ENCODE measurements at places on chromosomes 6 and 20. TPM values are rescaled to one million over a fixed set of nuclear protein-coding genes. Genes with fewer than 3 reads are reported as not detected.
A peak's percentile ranks its signal among the peaks of the same experiment; 100 is the strongest.

CST4 gene
- not detected for total RNA-seq

SMIM29 gene
- 41.4 TPM for total RNA-seq

SNAI1 gene
- 0.21 TPM for total RNA-seq

SIRPB1 gene
- total RNA-seq: 6.0 TPM

SS18L1 gene
- 23.0 TPM for total RNA-seq

COL12A1 gene
- total RNA-seq: not detected

C20orf141 gene
- total RNA-seq: not detected

DNA sequence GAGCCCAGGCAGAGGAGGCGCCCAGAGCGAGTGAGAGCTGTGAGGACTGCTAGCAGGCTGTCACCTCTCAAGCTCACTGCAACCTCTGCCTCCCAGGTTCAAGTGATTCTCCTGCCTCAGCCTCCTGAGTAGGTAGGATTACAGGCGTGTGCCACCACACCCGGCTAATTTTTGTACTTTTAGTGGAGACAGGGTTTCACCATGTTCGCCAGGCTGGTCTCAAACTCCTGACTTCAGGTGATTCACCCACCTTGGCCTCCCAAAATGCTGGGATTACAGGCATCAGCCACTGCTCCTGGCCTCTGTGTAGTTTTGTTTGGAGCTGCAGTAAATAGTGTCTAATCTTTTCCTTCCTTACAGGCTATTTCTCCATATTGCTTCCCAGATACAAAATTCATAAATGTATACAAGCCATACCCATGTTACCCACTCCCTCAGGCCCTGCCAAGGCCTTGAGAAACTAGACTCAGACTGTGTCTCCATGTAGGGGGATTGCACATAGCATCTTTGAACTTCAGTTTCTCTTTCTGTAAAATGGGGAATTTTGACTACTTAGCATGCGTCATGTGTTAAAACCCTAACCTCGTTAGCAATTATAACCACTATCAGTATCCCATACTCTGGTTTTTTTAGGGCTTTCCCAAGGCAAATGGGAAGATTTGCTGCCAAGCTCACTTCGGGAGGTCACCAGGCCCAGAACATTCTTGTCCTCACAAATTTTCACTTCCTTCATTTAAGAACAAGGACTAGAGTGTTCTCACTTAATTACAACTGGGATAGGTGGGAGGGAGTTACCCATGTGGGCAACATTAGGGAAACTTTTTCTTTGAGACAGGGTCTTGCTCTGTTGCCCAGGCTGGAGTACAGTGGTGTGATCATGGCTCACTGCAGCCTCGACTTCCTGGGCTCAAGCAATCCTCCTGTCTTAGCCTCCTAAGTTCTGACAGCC lies 67.3 kb upstream of the DDR1 start:
- peaks cover 72% of the 10 kb centered on the region for H3K4me1 ChIP-seq
- peaks cover 24% of the 10 kb centered on the region for H3K36me3 ChIP-seq
- no peak for DNase-seq
- H3K27me3 ChIP-seq: no peaks in the 10 kb centered on the region

DNA sequence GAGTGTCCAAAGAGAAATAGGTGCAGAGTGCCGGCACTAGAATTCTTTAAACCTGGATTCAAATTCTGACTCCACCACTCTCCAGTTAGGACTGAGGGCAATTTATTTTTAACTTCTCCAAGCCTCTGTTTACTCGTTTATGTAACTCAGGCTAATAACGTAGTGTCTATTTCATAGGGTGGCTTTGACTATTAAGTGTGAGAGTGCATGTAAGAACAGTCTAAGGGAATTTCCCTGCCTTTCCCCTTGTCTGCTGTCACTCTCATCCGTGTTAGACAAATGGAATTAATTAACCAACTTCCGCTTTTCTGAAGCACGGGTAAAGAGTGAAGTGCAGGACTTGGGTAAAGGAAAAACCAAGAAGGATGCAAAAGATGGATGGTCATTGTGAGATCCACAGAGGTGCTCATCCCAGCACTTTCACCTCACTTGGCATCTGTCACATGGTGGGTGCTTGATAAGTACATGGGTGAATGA lies 4.1 kb upstream of the ZKSCAN8 start:
- H3K27me3 ChIP-seq: no peaks in the 10 kb centered on the region
- peak overlapping the region; percentile 91 for H3K4me3 ChIP-seq
- peak overlapping the region; percentile 94 for H3K27ac ChIP-seq

DNA sequence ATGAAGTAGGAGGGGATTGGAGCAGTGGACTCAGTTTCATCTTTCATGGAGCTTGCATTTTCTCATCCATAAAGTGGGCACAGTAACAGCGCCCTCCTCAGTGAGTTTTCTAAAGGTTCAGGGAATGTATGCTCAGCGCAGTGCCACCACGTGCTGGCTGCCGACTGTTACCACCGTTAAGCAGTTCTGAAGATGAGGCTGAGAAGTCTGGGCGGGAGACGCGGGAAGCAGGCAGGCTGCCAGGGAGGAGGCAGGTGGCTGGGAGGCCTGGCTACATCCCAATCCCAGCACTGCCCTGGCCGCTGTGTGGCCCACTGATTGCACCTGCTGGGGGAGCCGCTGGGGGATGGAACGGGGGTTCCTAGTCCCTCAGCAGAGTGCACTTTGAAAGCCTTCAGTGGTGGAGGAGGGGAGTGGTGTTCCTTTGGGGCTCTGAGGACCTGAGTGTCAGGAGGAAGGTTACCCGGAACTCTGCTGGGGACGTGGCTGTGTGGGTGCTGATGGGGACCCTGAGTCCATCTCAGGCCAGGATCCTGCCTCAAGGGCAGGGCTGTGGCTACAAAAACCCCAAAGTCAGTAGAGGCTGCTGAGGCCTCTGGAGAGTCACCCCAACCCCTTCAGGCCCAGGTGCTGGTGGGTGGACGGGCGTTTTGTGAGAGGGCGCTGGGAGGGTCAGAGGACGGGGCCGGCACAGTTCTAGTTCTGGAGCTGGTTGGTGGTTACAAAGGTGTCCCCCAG lies 28.0 kb upstream of the PHACTR3 start:
- H3K27ac ChIP-seq: no peak overlapping the region
- H3K36me3 ChIP-seq: no peaks in the 10 kb centered on the region
- H3K4me1 ChIP-seq: no peaks in the 10 kb centered on the region
- H3K27me3 ChIP-seq: peaks cover 43% of the 10 kb centered on the region
- H3K4me3 ChIP-seq: no peak overlapping the region

DNA sequence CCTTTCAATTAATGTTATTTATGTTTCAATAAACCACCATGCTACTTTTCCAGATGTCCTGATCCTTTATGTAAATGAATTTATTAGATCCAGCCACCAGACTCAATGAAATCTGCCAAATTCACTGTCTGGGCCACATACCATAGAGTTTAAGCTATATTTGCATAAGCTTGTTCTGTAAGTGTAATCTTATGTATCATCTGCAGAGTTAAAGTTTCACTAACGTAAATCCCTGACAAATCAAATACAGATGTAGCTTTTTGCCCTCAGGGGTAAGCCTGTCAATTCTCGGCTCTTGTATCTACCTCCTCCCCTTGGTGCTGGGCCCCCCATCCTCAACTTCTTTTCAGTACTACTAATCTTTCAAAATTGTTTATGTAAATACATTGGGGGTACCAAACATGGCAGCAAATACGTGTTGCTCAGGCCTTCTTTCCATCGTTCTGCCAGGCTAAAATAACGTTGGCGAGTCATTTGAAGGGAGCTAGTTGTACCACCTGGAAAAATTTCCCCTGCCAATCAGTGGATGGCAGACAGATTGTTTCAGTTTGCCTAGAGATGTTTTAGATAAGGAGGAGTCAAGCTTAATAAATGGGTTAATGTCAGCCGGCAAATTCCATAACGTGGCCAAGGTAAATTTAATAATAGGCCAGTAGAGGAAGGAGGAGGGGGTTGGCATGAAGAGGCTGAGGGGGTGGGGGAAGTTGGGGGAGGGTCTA lies 79.6 kb downstream of the RPS12 start:
- DNase-seq: no peak
- H3K36me3 ChIP-seq: no peaks in the 10 kb centered on the region
- H3K4me1 ChIP-seq: no peaks in the 10 kb centered on the region

DNA sequence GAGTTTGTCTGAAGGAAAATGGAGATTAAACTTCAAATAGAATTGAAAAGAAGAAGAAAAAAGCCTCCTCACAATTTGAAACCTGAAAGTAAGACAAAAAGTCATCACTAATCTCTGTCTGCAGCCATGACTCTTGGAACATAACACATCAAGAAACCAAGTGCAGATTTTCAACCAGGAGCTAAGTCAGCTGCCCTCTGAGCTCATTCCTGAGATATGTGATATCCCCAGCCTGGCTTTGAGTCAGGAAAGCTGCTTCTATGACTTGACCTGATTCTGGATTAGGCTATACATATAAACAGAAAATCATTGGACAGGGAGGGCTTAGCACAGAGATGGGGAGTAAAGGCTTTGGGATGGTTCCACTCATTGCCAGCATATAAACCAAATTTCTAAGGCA lies 891.4 kb downstream of the TFAP2A start:
- no peak overlapping the region for H3K27ac ChIP-seq
- no peaks in the 10 kb centered on the region for H3K4me1 ChIP-seq
- DNase-seq: no peak
- no peaks in the 10 kb centered on the region for H3K27me3 ChIP-seq
- no peak overlapping the region for H3K4me3 ChIP-seq
- no peaks in the 10 kb centered on the region for H3K36me3 ChIP-seq

DNA sequence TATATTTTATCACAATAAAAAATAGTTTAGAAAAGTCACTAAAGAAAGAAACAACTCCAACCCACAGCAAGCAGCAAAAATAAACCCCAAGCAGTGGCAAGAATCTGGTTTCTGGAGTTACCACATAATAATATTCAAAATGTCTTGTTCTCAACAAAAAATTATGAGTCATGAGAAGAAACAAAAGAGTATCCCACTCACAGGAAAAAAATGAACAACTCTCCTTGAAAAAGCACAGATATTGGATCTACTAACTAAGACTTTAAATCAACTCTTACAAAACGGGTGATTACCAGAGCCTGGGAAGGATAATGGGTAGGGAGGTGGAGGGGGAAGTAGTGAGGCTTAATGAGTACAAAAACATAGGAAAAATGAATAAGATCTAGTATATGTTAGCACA lies 425.6 kb downstream of the PLCB1 start:
- no peak for DNase-seq
- H3K4me1 ChIP-seq: no peaks in the 10 kb centered on the region
- no peak overlapping the region for H3K4me3 ChIP-seq

- DNase-seq: no peak
- H3K4me3 ChIP-seq: no peak overlapping the region
- no peaks in the 10 kb centered on the region for H3K4me1 ChIP-seq
- H3K27me3 ChIP-seq: no peaks in the 10 kb centered on the region
- no peaks in the 10 kb centered on the region for H3K36me3 ChIP-seq
These were observed 57.6 kb downstream of the DAAM2 start for GRCh38 chr6:39849764-39850163.

DNA sequence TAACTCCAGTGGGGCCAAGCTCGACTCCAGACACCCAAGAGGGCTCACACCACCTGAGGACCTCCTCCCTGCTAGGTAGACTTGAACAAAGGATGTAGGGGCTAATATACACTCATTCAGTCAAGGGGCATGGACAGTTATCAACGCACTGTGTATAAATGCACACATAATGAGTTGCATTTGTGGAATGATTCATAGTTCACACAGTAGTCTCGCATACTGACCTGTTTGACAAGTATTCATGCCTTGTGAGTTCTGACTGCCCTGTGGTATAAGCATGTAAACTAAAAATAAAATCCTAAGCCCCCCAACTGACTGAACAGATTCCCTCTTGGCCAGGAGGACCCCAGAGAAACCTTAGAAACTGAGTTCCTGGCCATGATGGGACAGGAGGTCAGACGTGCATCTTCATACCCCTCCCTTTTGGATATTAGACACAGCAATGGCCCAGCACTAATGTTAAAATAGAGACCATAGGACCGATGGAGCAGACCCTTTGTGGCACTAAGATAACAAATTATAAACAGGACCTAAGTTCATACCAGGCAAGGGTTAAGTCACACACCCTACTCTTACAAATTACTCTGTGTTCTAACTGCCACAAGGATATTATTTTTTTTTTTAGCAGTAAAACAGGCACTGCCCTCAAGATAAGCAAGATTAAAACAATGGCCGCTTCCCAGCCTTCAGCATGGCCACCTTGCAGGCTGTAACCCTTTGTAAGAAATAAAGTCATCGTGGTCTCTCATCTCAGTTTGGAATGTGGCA lies 124.4 kb downstream of the TTLL2 start:
- no peaks in the 10 kb centered on the region for H3K27me3 ChIP-seq
- H3K27ac ChIP-seq: no peak overlapping the region
- no peaks in the 10 kb centered on the region for H3K36me3 ChIP-seq
- no peak overlapping the region for H3K4me3 ChIP-seq
- no peak for DNase-seq
- H3K4me1 ChIP-seq: no peaks in the 10 kb centered on the region

DNA sequence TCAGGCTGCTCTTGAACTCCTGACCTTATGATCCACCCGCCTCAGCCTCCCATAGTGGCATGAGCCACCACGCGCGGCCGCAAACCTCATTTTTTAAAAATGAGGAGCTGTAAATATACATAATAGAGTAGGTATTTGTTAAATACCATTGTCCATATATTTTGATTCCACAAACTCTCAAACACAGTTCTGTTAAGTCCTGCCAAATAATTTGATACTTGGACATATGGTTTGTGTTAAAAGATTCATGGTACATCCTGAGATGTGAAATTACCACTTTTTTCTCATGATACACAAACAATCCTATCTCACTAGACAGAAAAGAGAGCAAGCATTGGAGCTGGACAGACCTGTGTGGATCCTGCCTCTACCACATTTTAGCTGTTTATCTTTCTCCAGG lies 334.1 kb upstream of the KCNQ5 start:
- no peak overlapping the region for H3K4me3 ChIP-seq
- H3K27me3 ChIP-seq: no peaks in the 10 kb centered on the region
- no peaks in the 10 kb centered on the region for H3K4me1 ChIP-seq
- no peak overlapping the region for H3K27ac ChIP-seq
- no peaks in the 10 kb centered on the region for H3K36me3 ChIP-seq

DNA sequence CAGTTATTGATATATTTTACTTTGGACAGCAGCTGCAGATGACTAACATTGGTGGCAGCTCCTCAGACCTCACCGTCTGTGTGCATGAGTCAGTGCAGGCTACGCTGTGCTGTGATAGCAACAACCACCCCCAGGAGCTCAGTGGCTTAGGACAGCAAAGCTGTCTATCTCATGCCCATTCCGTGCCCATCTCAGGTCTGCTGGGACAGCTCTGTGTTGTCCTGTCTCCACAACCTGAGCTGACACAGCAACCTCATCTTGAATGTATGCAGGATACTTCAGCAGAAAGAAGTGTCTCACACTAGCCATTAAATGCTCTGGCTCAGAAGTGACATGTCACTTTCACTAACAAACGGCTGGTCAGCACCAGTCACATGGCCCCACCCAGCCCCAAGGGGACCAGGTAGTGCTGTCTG lies 47.7 kb downstream of the BANF2 start:
- H3K36me3 ChIP-seq: no peaks in the 10 kb centered on the region
- peaks cover 9% of the 10 kb centered on the region for H3K27me3 ChIP-seq
- no peak overlapping the region for H3K4me3 ChIP-seq

DNA sequence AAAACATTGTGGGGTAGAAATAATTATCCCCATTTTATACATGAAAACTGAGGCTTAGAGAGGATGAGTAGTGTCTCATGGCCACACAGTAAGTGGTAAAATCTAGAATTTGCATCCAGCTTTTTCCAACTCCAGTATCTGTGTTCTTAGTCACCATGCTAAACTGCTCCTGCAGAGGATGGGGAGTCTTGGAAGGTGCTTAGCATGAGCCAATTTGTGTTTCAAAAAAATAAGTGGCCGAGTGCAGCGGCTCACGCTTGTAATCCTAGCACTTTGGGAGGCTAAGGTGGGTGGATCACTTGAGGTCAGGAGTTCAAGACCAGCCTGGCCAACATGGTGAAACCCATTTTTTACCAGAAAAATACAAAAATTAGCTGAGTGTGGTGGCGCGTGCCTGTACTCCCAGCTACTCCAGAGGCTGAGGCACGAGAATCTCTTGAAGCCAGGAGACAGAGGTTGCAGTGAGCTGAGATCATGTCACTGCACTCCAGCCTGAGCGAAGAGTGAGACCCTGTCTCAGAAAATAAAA lies 2.4 kb downstream of the C6orf89 start:
- H3K4me3 ChIP-seq: no peak overlapping the region
- H3K36me3 ChIP-seq: peaks cover 23% of the 10 kb centered on the region
- no peak overlapping the region for H3K27ac ChIP-seq
- no peak for DNase-seq
